NCI-H1417 (cell line): ENCODE measurements at places on chromosomes 5 and 9.

- DNase-seq: no peak
Measured at GRCh38 chr9:135512904-135513303, 8.3 kb upstream of the LCN1 start.

DNA sequence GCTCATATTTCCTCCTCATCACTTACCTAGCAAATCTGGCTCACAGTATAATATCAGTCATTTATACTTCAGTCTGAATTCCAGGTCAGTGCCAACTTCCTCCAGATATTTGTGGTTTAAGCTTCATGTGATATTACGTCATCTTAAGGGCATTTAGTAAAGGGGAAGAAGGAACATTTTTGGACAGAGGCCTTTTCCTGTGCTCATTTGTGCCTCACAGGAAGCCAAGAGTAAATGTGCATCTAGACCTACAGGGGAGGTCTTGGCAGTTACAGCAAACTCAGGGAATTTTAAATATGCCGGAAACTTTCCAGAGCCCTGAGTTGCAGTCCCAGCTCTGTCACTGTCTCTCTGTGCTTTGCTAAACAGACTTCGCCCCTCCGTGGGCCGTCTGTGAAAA lies 12.3 kb upstream of the KCNIP1 start:
- no peak for DNase-seq

DNA sequence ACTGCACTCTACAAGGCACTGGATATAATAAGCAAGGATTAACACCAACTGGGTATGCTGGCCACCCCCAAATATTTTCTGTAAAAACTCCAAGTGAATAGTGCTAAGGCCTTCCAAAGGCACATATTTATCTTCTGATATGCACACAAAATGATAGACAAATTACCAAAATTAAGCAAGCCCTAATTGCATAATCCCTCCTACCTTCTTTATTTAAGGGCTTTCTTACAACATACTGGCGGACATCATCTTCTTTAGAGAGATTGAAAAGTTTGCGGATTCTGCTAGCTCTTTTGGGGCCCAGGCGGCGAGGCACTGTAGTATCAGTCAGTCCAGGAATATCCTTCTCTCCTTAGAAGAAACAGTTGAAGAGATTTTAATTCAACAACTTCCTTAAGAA lies 1.9 kb downstream of the RPS6 start:
- no peak for DNase-seq

GRCh38 chr5:77590347-77590746 lies 48.2 kb downstream of the OTP start:
- DNase-seq: no peak

GRCh38 chr5:82276800-82277612 lies 1.1 kb downstream of the RPS23 start:
- DNase-seq: no peak

GRCh38 chr5:994272-994607 lies 14.4 kb upstream of the NKD2 start:
- DNase-seq: no peak

GRCh38 chr5:16727755-16728325 lies 111.0 kb upstream of the RETREG1 start:
- peak; percentile 29 for DNase-seq

- DNase-seq: no peak
Measured at GRCh38 chr5:173741729-173742431, 125.4 kb upstream of the BOD1 start.
